ENCODE measurements at places on chromosomes 6 and 20.

DNA sequence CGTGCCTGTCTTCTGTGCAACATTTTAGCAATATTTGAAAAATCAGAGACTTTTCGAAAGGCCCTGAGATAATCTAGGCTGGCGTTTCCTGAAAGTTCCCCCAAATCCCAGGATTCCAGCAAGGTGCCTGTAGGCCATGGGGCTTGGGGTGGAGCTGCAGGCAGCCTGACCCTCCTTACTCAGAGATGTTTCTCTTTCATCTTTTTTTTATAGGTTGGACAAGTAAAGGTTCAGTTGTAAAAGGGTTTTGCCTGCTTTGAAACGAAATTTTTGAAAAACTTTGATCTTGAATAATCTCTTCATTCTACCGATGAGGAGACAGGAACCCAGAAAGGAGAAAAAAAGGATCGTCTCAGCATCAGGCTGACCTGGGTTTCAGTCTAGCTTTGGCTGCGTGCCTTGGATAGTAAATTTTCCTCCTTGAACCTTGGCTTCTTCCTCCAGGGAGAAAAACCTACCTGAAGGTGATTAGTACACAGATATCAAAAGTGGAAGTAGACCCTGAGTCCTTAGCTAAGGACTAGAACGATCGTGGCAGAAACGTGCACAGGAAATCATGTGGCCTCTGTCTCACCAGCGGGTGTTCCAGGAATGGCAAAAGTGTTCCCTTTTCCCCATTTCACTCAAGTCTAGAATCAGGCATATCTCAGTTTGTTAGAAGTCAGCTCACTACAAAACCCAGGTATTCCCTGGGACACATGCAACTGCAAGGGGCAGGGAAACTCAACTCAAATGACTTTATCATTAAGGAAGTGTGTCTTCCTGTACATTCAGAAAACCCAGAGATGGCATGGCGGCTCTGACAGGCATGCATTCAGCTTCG is 128.2 kb upstream of the PTPN1 start:
- DNase-seq = no peak

- DNase-seq = no peak
Measured at GRCh38 chr6:134457941-134458340, 140.0 kb upstream of the SGK1 start.

GRCh38 chr6:142112451-142113061 is 20.2 kb upstream of the GJE1 start:
- peak; percentile 57 for DNase-seq

DNA sequence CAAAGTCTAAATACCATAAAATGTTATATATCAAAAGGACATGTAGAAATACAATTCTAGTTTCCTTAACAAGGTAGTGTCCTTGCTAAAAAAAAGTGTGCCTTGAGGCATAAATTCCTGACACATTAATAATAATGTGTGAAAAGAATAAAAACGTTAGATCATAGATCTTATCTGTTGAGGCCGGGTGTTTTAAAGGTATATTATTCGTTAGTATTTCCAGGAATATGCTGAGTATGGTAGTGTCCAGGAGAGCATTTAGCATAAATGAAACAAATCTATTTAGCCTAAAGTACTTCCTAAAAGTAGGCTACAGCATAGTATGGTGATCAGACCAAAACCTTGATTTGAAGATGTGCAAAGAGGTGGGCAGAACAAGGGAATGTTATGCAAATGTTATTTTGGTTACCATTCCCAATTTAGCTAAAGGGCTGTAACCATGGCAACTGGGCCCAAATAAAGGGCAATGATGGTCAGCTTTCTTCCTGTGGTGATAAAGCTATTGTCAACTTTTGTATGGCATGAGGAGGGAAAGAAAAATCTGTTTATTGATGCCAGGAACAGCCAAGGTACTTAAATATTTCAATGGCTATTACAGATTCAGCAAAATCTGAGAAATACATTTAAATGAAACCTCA is 18.9 kb downstream of the MKKS start:
- no peak for DNase-seq

DNA sequence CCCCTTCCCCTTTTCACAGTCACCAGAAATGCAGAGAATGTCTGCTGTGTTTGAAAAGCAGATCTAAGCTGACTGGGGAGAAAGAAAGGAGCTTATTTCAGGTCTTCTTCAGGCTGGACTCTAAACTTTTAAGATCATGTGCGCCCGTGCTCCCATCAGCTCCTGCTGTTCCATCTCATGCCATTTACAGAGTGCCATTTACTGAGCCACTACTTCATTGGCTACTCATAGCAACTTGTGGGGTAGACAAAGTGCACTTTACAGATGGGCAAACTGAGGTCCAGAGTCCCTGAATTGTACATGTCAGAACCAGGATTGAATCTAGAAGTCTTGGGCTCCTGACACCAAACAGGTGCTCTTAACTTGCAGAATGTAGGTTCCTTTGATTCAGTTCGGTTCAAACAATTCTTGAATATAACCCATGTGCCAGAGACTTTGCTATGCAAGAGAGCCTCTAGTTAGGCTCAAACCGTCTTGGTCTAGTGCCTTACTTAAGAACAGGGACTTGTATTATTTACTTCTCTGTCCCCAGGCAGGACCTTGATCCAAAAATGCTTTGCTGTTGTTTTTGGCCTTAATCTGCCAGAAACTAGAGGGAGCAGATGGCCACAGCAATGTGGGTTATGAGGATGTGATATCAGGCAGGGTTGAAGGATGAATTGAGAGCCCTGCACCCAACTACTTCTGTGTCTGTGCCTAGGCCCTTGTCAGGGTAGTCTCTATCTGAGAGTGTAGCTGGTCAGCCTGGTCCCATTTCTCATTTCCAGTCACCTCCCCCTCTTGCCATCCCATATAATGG is 56.4 kb downstream of the RALY start:
- DNase-seq = no peak

- no peak for DNase-seq
Measured at GRCh38 chr6:66048684-66049474, 341.9 kb upstream of the EYS start.

GRCh38 chr6:149031859-149032598 is 285.2 kb downstream of the UST start:
- peak; percentile 26 for DNase-seq

GRCh38 chr20:43914311-43915210 is at the start of gene TOX2:
Gene TOX2 (plus strand): TSS chr20:43914852. CDS start chr20:43914892, 40 bp downstream.
- no peak for DNase-seq

DNA sequence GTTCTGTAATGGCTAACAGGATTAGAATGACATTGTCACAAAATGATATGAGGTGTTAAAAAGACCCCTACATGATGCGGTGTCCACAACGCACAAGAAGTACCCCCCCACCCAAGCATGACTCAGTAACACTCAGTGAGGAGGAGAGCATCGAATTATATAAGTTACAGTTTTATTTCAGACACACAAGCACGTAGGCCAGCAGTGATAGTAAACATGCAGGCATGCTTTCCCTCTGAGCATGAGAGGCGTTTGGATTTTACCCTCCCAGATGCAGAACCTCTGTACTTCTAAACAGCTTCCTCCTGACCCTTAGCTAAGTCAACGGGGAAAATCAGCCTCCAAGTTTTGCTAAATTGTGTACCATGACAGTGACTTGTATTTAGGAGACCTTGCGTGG is 23.9 kb downstream of the GNAS start:
- DNase-seq = no peak

DNA sequence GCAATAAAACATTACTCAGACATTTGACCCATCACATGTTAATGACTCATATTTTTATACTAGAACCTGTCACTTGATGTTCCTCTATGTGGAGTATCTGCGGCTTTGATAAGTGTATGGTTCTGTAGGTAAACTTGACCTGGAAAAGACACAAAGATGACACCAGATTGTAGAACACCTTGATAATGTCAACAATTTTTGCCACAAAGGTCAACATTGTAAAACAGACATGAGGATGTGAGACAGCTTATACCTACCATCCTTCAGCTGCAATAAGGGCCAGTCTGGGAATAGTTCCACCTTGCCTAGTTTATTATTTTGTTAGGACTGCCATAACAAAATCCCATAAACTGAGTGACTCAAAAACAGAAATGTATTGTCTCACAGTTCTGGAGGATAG is 202.4 kb downstream of the LMBRD1 start:
- no peak for DNase-seq

GRCh38 chr20:53642196-53643030 is 48.8 kb upstream of the ZNF217 start:
- DNase-seq = no peak

DNA sequence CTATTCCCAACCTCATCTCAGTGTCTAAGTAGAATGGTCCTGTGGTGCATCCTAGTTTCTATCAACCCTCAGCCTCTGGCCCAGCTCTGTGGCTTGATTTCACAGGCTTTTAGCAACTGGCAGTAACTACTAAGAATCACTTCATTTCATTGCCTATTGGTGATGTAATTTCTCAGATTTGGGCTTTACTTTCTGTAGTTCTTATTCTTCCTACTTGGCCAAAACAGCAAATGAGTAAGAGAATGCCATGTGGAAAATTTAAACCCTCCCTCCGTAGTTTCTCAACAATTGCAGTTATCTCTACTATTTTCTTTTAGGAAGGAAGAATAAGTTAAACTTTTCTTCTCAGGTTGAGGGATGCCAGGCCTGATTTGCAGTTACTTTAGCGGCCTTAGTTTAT is 387.3 kb downstream of the CDKAL1 start:
- no peak for DNase-seq

DNA sequence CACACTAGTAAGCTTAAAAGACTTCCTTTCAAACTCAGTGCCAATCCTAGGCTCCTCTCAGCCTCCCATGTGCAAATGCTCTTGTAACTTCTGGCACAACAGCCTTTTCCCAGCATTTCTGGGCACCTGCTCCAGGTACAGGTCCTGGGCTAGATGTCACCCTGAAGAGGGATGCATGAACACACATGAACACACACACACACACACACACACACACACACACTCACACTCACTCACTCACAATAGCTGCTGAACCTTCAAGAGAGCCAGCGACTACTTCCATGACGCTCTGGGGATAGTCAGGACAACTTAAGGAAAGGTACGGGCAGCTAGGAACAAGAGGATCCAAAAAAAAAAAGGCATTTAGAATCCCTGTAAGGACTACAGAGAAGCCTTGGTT is 122.8 kb downstream of the INSM1 start:
- no peak for DNase-seq

DNA sequence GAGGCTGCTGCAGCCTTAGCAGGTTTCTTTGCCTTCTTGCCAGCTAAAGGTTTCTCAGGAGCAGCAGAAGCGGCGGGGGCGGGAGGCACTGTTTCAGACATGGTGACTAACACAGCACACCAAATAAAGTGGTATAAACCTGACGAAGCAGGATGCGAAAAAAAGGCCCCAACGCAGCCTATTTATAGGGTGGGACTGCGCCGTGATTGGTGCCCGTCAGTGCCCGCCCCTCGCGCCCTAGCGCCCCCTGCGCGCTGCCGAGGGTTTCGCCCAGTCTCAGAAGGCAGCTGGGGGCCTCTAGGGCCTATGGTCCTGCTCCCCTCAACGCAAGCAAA is 55.0 kb downstream of the TRIM38 start:
- DNase-seq = peak; percentile 74

DNA sequence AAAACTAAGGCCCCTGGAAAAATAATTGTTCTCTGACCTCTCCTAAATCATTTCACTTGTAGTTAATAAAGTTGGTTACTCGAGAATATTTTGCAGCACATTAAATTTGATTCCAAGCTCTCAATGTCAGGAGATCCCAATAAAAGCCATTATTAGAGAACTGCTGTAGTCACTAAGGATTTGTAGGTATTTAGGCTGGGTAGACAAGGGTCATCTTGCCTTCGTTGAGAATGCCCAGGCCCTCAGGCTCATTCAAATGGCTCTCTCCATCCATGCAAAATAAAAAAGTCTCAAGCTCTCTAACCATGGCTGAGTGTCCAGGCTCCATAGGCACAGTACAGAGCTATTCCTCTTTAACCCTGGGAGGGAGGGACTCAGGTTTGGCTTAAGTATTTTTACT is 117.0 kb upstream of the HMGCLL1 start:
- no peak for DNase-seq

DNA sequence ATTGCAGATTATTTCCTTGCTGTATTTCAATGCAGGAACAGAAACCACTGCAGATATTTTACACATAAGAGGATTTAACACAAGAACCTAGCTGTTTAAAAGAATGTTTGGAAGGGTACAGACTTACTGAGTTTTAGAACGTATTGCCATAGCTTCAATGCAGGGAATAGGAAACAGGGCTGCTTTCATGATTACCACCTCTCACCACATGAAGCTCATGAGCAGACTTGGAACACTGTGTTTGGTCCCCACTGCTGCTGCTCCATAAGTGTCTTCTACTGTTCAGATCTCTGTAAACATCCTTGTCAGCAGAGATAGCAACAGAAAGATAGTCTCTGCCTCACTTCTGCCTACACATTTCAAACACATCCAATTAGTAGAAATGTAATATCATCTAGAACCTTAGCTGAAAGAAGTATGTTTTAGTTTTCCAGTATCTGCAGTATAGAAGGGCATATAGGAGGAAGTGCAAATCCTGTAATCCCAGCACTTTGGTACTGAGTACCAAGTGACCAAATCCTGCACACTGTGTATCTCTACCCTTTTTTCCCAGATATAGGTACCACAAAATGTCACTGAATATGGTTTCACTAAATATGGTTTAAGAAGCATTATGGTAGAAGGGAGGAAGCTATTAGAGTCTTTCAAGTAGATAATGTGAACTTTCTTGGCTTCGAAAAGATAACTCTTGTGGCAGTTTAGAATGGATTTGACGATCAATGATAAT is 51.9 kb downstream of the STXBP5 start:
- DNase-seq = no peak

DNA sequence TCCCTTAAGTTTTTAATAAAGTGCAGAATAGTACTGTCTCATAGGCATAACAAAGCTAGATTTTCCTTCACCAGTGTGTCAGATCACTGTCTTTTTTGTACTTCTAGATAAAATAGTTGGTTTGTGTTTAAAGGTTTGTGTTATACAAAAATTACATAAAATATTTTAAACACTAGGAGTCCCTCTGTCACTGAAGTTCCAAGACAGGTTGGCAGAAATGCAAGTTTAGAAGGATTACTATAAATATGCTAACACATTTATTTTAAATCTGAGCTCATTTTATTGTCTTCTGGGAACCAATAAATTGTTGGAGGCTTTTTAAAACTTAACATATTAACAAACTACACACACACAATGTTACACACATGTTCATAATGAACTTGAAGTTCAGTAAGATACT is 30.8 kb upstream of the RUNX2 start:
- no peak for DNase-seq

GRCh38 chr6:133170602-133171001 is 70.6 kb upstream of the EYA4 start:
- no peak for DNase-seq

DNA sequence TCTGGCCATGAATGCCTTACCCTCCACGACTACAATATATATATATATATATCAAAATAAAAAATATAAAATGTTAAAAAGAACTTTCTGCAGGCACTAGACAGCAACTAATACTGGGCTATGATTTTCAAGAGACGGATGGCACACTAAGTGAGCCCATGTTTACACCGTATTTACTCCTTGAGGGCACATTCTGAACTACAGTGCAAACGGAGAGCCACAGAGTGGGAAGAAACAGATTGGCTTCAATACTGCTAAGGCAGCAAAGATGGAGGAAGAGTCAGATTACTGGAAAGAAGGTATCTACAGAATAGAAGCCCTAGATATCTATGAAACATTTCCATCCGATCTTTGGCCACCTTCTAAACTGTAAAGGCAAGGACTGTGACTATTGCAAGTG is 330.3 kb downstream of the HTR1B start:
- DNase-seq = no peak
